ENCODE measurements at places on chromosomes 3 and 15.
A peak's percentile ranks its signal among the peaks of the same experiment; 100 is the strongest.

- DNase-seq, result no peak
Observed at GRCh38 chr3:177887475-177887874, 648.8 kb upstream of the KCNMB2 start.

DNA sequence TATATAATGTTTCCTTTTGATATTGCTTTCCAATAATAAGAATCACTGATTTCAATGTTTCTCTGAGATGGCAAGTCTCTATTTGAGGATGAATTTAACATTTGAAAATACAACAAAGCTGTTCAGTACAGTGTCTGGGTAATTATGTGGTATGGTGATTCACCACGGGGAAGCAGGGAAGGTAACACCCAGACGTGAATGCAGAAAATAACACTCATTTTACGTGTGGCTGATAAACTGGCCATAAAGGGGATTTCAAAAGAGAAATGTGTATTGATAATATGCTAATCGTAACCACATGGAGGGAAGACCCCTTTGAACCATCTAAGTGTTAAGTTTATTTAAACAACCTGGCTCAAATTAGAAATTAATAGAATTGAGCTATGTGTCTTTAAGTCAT is 344.6 kb downstream of the GRM7 start:
- DNase-seq, result no peak

DNA sequence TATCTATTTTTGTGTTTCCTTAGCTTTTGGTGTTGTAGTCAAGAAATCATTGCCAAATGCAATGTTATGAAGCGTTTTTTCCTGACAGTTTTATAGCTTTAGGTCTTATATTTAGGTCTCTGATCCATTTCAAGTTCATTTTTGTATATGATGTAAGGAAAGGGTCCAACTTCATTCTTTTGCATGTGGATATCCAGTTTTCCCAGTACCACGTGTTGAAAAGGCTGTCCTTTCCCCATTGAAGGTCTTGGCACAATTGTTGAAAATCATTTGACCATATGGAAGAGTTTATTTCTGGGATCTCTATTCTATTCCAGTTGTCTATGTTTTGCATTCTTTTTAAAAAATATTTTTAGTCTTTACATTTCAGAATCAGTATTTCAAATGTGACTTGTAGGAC is 14.6 kb upstream of the SNRPN start:
- DNase-seq, result no peak

- DNase-seq, result no peak
Observed at GRCh38 chr3:120682095-120682681, at the start of gene HGD. Gene HGD, minus strand, starts transcription at chr3:120682239. Its CDS starts 128 bp downstream, at chr3:120682111.

GRCh38 chr3:150094150-150094933 is 123.6 kb upstream of the PFN2 start:
- peak; percentile 62 for DNase-seq

DNA sequence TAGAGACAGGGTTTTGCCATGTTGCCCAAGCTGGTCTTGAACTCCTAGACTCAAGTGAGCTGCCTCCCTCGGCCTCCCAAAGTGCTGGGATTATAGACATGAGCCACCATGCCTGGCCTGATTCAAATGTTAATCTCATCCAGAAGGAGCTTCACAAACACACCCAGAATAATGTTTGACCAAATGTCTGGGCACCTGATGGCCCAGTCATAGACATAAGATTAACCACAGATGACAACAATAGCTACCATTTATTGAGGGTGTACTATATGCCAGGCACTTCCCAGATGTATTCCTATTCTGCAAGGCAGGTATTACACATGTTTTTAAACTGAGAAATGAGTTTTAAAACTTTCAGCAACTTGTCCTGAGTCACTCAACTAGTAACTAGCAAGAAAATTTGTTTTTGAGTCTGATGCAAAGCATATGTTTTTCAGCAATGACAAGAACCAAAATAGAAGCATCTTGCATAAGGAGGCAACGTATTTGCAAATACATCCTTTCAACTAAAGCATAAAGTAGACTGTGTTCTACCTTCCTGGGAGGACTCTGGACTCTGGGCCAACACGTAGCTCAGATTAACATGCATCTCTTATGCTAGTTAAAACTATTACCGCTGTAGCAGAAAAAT is 8.1 kb upstream of the SPG21 start:
- DNase-seq, result no peak

DNA sequence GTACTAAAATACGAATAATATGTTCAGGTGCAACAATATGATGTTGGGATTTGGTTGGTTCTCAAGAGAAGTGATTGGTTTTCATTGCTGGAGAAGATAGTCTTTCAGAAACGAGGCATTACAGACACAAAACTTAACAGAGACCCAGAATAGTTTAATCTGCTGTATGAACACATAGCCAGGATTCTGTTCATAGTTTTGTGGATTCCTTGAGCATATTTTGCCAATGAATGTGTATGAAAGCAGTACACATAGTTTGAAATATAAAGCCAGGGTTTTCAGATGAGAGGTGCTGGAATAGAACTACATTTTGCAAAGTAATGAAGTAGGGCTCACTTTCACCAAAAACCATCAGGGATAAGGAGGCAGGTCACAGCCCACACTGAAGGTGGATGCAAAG is 5.7 kb upstream of the MCTP2 start:
- DNase-seq, result no peak

GRCh38 chr3:168988853-168989252 is 674.7 kb downstream of the MECOM start:
- DNase-seq, result no peak

Measured in MV-4-11 (cell line).